ENCODE measurements at places on chromosomes 7 and 10.
A peak's percentile ranks its signal among the peaks of the same experiment; 100 is the strongest.

- peak; percentile 14 for DNase-seq
Measured at GRCh38 chr10:117166418-117167345, 28.6 kb upstream of the VAX1 start.

DNA sequence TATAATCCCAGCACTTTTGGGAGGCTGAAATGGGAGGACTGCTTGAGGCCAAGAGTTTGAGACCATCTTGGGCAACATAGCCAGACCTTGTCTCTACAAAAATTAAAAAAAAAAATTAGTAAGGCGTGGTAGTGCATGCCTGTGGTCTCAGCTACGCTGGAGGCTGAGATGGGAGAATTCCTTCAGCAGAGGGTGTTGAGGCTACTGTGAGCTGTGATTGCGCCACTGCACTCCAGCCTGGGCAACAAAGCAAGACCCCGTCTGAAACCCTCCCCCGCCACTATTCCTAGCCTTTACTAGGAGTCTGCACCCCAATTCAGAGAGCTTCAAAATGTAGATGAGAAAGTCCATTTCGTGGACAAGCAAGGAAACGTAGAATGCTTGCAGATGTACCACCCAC, 95.2 kb downstream of the PRPF18 start:
- no peak for DNase-seq

DNA sequence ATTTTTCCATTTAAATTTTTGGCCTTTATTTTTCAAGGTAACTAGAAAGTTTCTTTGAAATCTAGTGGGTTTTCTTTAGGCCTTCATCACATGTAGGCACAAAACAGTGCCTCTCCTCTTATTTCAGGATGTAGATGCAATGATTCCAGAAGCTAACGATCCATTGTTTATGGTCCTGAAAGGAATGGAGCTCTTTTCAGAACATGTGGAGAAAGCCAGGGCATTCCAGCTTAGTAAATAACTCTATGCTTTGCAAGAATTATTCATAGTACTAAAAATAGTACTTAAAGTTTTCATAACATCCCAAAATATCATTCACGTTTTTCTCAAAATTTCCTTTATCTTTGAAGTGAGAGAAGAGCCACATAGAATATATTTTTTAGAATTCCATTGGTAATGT, 91.3 kb downstream of the DYNC1I1 start:
- no peak for DNase-seq

GRCh38 chr7:81659697-81660395, 110.0 kb downstream of the HGF start:
- DNase-seq = no peak

DNA sequence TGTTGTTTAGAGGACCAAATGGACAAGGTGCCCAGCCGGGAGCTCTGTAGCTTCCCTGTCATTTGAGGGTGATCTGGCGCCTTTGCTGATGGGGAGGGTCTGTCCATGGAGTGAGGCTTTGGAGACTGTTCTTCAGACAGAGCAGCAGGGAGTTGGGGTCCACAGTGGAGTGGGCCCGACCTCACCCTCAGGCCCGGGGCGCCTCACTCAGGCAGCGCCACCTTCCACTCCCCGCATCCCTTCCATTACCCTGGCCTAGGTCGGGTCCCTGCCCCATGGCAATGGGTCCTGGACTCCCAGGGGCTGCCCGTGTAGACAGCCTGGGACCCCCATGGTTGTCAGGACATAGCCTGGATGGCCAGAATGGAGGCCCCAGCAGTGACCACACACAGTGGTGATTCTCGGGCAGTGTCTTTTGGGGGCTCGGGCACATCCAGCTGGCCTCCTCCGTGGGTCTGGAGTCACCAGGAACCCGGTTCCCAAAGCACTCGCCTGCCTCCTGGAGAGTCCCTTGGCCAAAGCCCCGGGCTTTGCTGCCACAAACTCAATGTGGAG, 38.5 kb downstream of the TCERG1L start:
- DNase-seq = no peak

- DNase-seq = no peak
Measured at GRCh38 chr10:66782776-66783175, 143.1 kb upstream of the LRRTM3 start.

DNA sequence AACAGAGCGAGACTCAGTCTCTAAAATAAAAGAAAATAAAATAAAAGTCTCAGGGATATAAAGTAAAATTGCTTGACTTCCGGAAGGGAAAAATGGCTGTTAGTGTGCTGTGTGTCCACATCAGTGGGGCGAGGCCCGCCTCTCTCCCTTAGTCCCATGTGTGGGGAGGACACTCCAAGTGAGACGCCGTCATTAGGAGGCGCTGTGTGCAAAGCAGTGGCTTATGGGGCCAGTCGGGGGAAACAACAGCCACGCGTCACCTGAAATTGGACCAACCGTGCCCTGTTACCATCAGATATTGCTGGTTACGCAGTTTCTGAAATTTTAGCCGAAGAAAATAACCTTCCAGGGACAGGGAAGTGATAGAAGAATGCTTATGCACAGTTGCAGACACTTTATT, 15.8 kb downstream of the SFXN4 start:
- no peak for DNase-seq

GRCh38 chr7:110397927-110398660, 692.8 kb upstream of the LRRN3 start:
- DNase-seq = no peak

DNA sequence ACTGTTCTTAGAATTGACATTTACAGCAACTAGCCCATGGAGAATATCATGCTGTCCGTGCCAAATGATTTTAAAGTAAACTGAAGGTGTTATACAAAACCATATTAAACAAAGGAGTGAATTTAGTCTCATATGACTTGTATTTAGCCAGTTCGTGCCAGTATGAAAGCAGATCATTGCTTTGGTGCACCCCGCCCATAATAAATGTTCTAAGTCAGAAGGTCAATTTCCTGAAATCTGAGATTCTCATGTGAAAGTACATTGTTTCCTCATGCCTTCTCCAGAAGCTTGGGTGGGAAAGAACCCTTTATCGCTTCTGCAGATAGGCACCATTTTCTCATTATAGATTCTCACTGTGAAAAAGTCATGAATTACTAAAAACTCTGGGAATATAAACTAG, 106.4 kb downstream of the CAMK1D start:
- DNase-seq = peak; percentile 64

GRCh38 chr10:15387021-15387420, 15.9 kb upstream of the FAM171A1 start:
- no peak for DNase-seq

DNA sequence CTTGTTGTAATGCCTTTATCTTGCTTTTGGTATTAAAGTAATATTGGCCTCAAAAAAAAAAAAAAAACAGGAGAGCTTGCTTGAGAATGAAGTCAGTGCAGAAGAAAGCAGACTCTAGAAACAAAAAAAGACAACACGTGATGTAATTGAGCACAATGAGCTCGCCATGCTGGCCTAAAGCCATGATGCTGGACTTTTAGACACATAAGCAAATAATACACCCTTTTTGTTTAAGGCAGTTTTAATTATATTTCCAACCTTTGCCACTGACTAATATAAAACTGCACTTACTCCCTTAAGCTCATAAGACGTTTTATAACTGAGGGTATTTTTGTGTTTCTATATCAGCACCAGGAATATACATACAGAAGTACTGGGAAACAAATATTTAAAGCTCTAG, 798.3 kb downstream of the KCNMA1 start:
- DNase-seq = no peak

GRCh38 chr7:27686315-27686714, 23.6 kb upstream of the HIBADH start:
- DNase-seq = no peak

GRCh38 chr7:33459340-33459751, 330.0 kb downstream of the BBS9 start:
- peak; percentile 48 for DNase-seq

DNA sequence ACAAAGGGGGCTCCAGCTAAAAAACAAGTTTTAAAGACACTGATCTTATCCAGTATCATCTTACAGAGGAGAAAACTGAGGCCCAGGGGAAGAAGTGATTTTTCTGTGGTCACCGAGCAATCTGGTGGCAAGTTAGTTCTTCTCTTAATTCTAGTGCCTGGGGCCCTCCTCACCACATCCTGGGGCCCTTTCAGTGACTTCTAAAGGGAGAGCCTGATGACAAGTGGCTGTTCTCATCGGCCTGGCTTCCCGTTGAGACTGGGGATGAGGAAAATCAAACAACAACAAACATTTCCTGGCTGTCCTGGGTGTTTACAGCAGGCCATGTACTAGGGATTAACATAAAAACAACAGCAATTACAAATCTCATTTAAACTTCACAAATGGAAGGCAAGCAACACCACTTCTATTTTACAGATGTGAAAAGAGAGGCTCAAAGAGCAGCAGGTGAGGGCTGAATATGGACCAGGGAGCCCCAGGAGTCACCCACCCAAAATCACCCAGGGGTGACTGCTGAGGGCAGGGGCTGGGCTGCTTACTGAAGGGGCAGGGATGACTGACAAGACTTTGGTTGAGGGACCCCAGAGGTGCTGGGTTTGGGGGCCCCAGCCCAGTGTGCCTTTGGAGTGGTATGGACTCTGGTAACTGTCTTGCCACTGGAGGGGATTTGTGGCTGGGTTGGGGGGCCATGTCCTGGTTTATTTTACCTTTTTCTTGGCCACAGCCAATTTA, 24.7 kb upstream of the MTPAP start:
- no peak for DNase-seq

- DNase-seq = no peak
Measured at GRCh38 chr7:36408589-36408988, 18.9 kb downstream of the ANLN start.

GRCh38 chr7:46534664-46535588, 613.9 kb upstream of the IGFBP3 start:
- peak; percentile 83 for DNase-seq

GRCh38 chr10:30736685-30737232, 107.2 kb upstream of the LYZL2 start:
- no peak for DNase-seq

- DNase-seq = no peak
Measured at GRCh38 chr10:63605197-63605967, 84.2 kb downstream of the REEP3 start.

DNA sequence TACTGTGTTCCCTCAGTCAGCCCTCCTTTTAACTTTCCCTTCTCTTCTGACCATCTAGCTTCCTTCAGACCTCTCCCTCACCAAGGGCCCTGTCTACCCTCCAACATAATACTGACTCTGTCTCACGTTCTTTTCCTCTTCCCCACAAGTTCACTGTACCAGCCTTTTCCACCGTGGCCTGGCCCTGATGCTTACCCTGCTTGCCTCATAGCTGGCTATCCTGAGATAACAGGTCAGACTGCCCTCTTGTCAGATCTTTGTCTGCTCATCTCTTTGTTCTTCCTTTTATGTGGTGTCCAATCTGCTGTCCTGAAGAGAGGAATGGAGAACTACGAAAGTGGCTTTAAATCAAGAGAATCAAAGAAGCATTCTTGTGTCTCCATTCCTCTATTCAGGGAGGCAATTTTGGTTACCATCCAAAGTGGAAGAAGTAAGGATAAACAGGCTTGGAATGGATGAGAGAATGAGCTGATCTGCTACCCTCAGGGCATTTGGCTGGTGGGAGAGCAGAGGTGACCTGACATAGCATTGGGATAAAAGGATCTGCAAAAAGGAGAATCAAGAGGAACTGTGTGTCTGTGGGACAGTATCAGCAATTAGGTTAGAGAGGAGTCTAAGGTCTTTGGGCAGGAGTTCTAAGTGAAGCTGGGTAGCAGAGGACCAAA, 8.1 kb downstream of the BTAF1 start:
- no peak for DNase-seq

DNA sequence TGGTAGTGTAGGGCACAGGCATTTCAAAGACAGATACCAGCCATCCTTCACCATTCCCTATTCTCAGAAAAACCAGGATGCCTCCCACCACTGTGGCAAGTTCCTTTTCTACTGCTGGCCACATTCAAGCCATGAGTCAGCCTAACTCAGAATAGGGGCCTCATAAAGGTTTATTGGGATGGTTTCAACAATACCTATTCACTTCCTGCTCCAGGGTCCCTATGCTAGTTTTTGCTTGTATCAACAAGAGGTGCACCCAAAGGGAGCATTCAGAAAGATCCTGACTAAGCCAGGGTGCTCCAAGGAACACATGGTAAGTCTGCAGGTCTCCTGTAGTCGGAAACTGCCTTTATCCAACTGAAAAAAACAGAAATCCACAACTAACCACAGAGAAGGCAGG, 76.9 kb upstream of the EGR2 start:
- DNase-seq = no peak

DNA sequence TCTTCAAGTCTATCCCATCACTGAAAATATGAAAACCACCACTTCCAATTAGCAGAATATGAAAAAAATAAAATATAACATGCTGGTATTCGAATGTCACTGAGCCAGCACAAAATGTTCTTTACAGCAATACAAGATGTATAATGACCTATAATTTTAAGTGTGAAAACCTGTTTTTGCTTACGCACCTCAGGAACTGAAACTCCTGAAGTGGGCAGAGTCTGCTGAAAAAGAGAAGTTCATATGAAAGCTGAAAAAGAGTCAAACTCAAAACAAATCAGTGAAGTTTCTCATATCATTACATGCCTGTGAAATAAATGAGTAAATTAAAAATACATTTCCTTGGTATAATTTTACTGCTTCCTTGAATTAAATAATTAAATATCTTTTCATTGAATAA, 272.5 kb downstream of the DGKB start:
- no peak for DNase-seq

GRCh38 chr10:33478089-33478674, 143.7 kb upstream of the NRP1 start:
- DNase-seq = peak; percentile 4

DNA sequence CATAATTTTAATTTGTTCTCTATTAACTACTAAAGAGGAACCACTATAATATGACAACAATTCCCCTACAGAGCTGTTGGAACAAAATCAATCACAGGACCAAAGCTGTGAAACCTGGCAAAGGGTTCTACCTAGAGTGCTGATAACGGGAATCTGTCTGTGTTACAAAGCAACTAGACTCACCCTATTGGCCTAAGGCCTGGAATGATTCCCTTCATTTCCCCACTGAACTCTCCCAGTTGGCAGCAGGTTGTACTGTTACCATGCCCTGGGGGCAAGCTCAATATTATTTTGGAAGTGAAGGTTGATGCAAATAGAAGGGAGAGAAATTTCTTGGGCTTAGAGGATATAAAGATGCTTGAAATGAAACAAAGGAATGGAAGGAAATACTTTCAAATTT, 81.8 kb downstream of the SEMA3A start:
- no peak for DNase-seq

DNA sequence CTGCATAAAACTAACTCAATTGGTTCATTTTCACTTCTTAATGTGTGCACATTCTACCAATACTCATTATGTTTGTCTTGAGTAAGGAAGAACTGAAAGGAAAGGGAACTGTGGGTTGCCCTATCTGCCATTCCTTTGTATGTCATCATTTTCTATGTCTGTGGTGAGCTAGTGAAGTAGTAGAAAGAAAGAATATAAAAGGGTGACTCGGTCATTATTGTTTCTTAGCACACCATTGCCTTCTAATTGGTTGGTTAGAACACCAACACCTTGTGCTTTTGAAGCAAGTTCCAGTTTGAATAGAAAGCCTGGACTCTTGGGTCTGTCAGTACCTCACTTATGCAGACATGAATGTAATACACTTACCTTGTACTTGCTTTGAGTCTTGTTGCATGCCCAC, 64.3 kb upstream of the MDFIC start:
- DNase-seq = no peak

GRCh38 chr7:111919631-111920179, 286.5 kb downstream of the DOCK4 start:
- no peak for DNase-seq

- no peak for DNase-seq
Measured at GRCh38 chr7:120588416-120588815, 269.5 kb downstream of the TSPAN12 start.

GRCh38 chr7:30142710-30143109, 7.9 kb downstream of the MTURN start:
- no peak for DNase-seq

Measured in small intestine (tissue), 16 donors.